M059J (cell line): ENCODE measurements at places on chromosomes 4 and X. TPM values are rescaled to one million over a fixed set of nuclear protein-coding genes. Genes with fewer than 3 reads are reported as not detected.

- DNase-seq: peak; percentile 12
These were observed 26.7 kb downstream of the NR3C2 start for GRCh38 chr4:148415500-148415899.

DNA sequence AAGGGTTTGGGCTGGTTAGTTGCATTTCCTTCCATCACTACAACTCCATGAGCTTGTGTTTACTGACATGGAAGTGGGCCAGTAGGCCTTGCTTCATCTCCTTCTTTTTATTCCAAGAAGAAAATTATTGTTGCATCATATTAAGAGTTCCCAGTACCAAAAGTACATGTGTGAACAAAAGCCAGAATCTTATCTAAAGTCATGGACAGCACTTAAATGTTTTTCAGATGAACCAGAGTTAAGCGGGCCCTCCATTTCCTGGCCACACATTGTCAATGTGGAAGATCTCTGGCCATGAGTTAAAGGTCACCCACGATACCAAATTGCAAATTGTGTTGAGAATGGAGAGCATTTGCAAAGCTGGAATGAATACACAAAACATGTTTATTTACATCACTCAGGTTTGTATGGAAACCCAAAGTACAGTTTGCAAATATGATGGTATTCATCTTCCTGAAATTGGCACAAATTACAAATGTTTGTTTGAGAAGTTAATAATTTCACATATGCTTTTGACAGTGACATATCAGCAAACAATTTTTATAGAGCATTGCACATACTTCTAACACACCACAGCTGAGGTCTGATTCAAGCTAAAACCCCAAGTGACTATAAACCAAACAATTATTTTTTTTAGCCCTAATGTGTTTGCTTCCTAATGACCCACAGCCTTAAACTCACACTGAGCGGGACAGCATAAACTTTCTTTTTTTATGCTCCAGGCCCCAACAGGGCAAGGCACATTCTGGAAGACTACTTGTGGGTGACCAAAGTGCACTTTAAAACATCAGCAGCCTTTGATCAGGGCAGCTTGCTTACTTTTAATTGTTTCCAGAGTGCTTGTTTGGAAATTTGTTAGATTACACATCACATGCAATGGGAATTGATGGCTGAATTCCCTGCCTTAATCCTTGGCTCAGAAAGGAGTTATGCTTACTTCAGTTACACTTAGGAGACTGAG is 502.9 kb upstream of the SLIT2 start:
- peak; percentile 83 for DNase-seq

GRCh38 chr4:56649445-56650261 is 31.4 kb downstream of the HOPX start:
- no peak for DNase-seq

GRCh38 chrX:103864149-103864548 is 32.1 kb upstream of the RAB9B start:
- no peak for DNase-seq

DNA sequence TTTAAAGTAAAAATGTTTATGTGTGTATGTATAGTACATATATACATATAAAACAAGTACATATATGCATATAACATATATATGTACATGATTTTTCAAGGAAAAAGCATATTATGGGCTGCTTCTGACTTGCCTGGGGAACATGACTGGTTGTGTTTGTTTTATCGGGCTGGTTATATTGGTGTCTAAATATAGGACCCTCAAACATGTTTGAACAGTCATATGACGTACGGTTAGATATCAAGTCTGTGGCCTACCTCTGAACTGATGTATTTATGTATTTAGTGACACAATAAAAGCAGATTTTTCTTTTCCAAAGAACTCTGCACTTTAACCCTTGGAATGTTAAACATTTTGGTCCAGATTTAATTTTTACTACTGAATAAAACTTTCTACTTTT is 37.9 kb upstream of the ARSD start:
- DNase-seq: no peak

GRCh38 chr4:158129694-158130093 is 43.1 kb downstream of the GASK1B start:
- peak; percentile 59 for DNase-seq

DNA sequence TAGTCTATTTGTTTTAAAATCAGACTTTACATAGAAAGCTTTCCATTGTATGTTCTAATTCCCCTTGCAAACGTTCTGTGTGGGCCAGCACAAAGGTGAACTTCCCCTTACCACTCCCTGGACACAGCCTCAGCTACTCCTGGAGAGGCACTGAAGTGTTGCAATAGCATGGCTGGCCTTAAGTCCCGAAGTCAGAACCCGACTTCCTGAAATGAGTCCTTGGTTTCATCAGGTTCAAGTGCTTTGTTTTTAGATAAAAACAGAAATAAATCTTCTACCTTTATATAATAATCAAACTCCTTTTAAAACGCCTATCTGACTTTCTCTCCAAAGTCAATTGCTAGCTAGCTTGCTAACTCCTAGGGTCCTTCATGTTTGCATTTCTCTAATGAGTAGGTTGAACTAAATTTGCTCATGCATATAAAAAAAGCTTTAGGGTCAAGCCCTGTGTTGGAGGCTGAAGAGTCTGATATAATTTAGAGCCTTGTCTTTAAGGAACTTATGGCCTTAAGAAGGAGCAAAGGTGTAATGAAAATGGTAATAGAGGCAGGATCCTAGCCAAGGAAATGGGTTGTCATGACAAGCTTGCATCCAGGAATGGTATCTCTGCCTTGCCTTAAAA is 9.0 kb downstream of the BMP3 start:
- no peak for DNase-seq

- DNase-seq: peak; percentile 59
These were observed 1161.3 kb downstream of the C4orf33 start for GRCh38 chr4:130257271-130257670.

- DNase-seq: no peak
These were observed 61.4 kb downstream of the GBA3 start for GRCh38 chr4:22754116-22754515.

DNA sequence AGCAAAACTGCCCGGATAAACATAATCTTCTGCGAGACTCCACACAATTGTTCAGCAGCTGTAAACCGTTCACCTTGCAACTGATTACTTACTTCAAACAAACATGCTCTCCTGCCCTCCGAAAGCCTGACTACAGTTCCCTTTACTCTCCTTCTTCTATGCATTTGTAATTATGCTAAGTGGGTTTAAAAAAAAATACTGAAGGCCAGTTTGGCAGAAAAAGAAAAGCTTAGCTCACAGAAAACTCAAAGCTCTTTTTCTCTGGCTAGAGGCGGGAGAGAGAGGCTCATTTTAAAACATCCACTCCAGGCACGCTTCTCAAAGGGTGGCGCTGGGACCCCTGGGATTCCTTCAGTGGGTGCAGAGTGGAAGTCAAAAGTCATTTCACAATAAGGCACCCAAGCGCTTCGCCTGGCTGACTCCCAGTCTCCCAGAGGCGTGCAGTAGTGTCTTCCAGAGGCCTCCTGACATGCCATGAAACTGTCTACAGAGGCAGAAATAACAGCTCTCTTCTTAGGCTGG is 1.9 kb downstream of the DHRSX start:
- DNase-seq: no peak

DNA sequence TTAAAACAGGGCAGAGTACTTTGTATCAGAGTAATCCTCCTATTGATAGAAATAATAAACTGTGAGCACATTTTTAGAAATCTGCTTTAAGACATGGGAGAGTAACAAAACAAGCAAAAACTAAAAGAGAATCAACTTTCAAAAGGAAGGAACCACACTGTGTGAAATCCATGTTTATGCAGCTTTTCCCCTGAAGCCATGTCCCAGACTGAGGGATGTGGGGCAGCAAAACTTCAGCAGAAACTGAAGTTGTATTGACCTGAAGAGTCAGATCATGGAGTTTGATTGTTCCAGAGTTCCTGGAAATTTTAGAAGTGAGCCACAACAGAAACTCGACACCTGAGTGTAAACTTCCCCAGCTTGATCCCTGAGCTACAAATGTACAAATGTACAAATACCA is 53.2 kb downstream of the COMMD8 start:
- DNase-seq: peak; percentile 23

The GLRA3 gene
- total RNA-seq: not detected in 2 replicates

The NXF2B gene
- total RNA-seq: 0.02 and 0.42 TPM in 2 replicates

The DOK7 gene
- total RNA-seq: 0.22 and 3.1 TPM in 2 replicates

The RNF175 gene
- total RNA-seq: 1.2 TPM in 1 of 2 replicates, not detected in the other

The THOC2 gene
- 64.6 and 111 TPM in 2 replicates for total RNA-seq

The CENPI gene
- 43.8 and 69.2 TPM in 2 replicates for total RNA-seq

The NEUROG2 gene
- not detected in 2 replicates for total RNA-seq
